ENCODE measurements at places on chromosomes 4 and X. TPM values are rescaled to one million over a fixed set of nuclear protein-coding genes. Genes with fewer than 3 reads are reported as not detected.

GRCh38 chr4:792626-793092, 33.3 kb downstream of the CPLX1 start:
- no peak for DNase-seq

DNA sequence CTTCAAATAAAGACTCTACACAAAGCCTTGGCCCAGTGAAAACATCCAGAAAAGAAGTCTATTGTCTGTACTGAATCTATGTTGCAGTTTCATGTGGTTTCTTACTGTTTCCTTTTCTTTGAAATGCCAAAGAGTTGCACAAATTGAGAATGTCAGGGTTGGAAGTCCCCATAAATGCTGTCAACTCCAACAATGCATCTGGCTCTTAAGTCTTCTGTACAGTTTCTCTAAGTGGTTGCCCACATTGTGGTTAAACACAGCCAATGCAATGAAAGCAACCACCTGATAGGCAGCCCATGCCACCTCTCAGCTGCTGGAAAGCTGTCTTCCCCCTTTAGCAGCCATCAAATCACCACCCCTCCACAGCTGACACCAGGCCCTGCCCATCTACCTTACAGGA, 67.2 kb upstream of the C1GALT1C1 start:
- no peak for DNase-seq

NPNT gene
- total RNA-seq = under 0.01 TPM

PNCK gene
- total RNA-seq = not detected

Measured in dermis microvascular lymphatic vessel endothelial cell (primary cell).